CD4-positive, alpha-beta T cell treated with Interleukin-2 at 100 ng/mL for 4 hours (primary cell): ENCODE measurements at places on chromosomes 3 and 15.

- DNase-seq: no peak
These were observed 145.7 kb upstream of the NR2E3 start for GRCh38 chr15:71664622-71665021.

DNA sequence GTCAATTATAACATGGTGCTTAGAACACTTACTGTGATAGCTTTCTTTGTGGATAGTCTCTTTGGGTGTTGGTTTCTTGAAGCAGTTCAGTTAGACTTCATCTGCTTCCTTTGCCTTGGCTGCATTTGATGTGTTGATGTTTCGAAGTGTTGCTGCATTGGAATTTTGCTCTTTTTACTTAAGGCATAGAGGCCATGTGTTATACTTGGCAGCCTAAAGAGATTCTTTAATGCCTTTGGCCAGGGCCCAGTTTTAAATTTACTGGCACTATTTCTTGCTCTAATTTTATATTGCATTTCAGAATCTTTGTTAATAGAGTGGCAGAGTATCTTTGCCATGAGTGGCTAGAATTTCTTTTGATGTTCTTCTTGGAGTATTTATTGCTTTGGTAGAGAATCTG, 21.2 kb downstream of the NR1D2 start:
- DNase-seq: no peak

GRCh38 chr3:42081838-42082473, 9.2 kb upstream of the TRAK1 start:
- no peak for DNase-seq

GRCh38 chr3:168155303-168155702, 59.6 kb upstream of the GOLIM4 start:
- DNase-seq: no peak

GRCh38 chr15:91357011-91357410, 257.0 kb downstream of the SV2B start:
- no peak for DNase-seq

DNA sequence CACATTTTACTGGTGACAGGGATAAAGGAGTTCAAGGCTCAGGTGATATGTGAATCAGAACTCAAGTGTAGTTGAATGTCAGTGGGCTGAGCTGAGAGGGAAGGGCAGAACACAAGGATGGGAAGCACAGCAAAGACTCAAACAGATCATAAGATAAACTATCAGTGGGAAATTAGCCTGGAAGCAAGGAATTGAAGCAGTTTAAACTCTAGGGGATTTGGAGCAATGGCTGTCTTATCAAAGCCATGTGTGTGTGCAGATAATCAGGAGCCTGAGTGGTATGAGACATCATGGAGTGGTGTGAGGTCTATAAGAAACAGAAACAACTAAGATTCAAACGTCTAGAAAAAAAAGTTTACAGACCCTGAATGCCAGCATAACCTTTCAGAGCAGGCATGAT, 634.6 kb downstream of the AGBL1 start:
- no peak for DNase-seq

GRCh38 chr3:3739330-3740060, 59.7 kb upstream of the LRRN1 start:
- no peak for DNase-seq

DNA sequence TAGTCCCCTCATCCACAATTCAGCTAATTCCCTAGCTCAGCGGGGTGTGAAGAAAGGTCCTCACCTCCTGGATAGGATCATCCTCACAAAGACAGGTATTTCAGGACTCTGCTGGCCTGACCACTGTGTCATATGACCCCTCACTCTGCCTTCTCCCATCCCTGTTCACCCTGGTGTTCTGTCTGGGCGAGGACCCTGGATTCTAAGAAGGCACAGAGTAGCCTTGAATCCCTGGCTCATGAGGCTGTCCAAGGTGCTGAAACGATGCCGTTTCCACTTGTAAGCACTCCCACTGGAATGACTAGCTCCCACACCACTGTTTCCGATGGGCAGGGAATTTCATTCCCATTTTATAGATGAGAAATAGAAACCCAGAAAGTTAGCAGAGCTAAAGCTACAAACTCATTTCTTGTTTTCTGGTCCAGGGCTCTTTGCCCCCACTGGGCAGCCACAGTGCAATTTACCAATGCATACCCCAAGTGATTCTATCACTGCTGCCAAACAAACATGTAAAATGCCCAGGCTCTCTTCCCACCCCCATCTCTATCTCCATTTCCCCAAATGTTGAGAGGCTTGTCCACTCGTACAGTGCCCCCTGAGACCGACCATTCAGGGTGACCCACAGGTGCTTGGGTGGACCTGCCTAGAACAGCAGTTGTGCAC, 83.2 kb downstream of the RAB11A start:
- DNase-seq: no peak

GRCh38 chr15:52727815-52728214, 48.6 kb upstream of the ATOSA start:
- DNase-seq: no peak

DNA sequence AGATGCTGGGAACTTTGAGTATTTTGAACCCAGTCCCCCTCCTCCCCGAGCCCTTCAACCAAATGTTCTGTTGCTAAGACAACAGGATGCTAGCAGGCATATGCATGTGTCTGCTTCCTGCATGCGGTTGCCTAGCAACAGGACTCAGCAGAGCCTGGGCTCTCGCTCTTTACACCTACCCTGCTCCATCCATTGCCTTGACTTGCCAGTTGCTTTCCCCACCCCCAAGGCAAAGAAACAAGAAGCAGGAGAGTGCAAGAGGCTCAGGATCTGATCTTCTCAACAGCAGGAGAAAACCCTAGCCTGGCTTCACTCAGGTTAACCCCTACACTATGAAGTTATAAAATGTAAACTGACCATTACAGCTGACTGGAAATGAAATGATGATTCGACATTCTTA, 393.0 kb downstream of the IGSF11 start:
- no peak for DNase-seq

DNA sequence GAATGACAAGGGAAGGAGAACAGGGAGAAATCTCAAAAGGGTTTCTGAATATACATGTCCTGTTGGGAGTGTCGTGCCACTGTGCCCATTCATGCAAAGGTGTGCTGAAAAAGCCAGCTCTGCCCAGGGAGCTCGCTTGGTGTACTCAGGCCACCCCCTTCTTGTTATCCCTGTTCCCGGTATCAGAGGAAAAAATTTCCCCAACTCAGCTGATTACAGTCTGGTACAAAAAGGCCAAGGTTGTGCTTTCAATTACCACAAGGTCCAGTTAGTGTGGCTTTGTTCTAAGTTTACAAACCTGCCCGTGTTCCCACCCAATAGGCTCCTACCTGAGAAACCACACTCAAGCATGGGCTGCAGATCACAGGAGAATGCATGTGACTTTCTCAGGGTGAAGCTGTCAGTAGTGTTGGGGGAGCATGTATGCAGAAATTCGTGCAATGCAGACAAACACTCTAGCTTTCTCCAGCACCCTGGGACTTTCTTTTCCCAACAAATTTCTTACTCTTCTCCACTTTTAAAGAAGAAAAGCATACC, 648.5 kb downstream of the NR2F2 start:
- DNase-seq: no peak

GRCh38 chr3:58391156-58391865, 42.3 kb downstream of the PDHB start:
- no peak for DNase-seq

- DNase-seq: no peak
These were observed 27.2 kb downstream of the FEM1B start for GRCh38 chr15:68304589-68305337.

DNA sequence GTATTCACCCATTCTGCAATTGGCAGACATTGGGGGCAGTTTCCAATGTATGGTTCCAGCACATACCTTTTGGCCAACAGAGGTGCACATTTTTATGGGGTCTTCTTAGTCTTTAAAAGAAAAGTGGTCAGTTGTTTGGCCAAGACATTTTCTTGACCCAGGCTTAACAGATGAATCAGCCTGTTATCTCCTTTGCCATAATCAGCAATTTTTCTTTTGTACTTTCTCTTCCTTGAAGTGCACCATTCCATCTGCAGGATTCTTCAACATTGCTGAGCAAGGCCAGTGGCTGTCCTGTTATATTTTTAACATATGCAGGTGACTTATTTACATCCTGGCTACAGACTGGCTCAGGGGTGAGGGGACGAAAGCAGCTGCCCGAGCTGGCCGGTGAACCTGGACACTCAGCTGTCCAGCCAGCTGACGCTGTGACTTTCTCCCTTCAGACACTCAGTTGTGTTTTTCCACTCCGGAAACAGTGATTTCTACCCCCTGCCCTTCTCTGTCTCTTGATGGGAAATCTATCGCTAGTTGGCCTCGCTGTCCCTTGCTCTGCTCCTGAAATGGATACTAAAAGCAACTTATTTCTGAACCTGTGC, 96.5 kb upstream of the TNFAIP8L3 start:
- DNase-seq: no peak

DNA sequence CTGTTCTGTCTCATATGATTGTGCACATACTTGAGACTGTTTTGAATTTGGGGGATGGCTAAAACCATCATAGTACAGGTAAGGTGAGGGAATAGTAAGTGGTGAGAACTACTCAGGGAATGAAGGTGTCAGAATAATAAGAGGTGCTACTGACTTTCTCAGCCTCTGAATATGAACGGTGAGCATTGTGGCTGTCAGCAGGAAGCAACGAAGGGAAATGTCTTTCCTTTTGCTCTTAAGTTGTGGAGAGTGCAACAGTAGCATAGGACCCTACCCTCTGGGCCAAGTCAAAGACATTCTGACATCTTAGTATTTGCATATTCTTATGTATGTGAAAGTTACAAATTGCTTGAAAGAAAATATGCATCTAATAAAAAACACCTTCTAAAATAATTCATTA, 5.1 kb downstream of the CCR5 start:
- no peak for DNase-seq

GRCh38 chr3:9255976-9256375, 6.5 kb upstream of the SRGAP3 start:
- DNase-seq: no peak

GRCh38 chr3:52240059-52240885, 1.3 kb upstream of the TWF2 start:
- peak; percentile 80 for DNase-seq

DNA sequence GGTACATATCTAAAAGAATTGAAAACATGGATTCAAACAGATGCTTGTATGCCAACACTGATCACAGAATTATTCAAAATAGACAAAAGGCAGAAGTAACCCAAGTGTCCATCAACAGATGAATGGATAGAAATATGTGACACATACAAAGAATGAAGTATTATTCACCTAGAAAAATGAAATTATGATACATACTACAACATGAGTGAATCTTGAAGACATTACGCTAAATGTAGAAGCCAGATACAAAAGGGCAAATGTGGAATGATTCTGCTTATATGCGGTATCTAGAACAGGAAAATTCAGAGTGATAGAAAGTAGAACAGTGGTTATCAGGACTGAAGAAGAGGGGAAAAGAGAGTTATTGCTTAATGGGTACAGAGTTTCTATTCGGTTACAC, 26.2 kb upstream of the SLC12A8 start:
- no peak for DNase-seq

DNA sequence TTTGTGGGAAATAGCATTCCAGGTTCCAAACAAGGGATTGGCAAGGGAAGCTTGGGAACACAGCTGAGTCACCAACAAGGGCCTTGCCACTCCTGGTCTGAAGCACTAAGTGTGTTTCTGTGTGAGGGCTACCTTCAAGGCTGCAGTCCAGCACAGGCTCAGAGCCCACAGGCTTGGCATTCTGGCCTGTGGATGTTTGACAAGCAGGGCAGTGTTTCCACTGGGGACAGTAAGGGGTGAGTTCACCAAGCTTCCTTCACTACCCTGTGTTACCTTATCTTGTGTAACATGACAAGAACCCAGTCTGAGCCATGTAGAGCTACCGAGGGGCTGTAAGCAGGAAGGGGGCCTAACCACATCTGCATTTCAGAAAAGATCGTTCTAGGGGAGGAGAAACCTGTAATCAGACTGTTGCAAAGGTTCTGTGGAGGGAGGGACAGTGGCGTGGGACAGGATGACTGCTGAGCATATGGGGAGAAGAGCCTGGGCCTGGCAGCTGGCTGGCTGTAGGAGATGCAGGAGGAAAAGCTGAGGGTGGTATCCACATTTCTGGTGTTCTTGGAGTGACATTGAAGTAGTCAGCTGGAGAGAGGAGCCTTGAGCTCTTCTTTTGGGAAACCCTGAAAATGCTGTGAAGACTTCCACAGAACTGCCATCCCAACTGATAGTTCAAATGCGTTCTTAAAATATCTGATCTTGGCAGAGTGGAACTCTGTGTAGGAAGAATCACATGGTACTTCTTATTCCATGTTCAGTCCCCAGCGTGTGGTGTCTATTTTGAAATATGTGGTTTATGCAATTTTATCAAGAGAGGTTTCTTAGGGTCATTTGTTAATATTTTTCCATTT, 61.3 kb downstream of the CTDSPL start:
- DNase-seq: no peak

DNA sequence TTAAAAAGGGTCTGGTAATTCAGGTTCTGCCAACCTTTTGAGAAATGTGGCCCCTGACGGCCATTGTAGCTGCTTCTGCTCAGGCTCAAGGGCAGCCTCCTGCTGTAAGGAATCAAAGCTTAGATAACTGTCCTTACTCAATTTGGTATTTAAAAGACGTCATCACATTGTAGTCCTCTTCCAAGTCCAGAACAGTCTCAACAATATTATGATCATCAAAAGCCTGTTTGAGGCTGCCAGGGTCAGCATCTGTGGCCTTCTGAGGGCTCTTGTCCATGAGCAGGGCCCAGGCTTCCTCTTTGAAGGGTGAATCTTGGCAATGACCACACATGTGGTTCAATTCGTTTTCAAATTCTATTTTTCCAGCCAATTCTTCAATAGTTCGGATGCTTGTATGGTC, 6.0 kb downstream of the C3orf62 start:
- DNase-seq: no peak

DNA sequence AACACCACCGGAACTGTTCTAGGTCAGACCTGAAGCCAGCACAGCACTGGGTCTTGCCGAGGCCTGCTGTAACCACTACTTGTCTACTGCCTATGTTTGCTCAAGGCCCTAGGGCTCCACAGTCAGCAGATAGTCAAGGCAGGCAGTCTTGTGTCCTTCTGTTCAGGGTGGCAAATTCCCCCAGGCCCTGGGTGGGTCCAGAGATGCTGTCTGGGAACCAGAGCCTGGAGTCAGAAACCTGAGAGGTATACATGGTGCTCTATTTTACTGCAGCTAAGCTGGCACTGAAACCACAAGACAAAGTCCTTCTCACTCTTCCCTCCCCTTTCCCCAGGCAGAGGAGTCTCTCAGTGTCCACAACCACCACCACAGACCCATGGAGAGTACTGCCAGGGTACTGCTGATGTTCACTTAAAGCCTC, 89.9 kb downstream of the BBX start:
- no peak for DNase-seq
